Dermis microvascular lymphatic vessel endothelial cell (primary cell): ENCODE measurements at places on chromosomes 2 and 18.
A peak's percentile ranks its signal among the peaks of the same experiment; 100 is the strongest.

DNA sequence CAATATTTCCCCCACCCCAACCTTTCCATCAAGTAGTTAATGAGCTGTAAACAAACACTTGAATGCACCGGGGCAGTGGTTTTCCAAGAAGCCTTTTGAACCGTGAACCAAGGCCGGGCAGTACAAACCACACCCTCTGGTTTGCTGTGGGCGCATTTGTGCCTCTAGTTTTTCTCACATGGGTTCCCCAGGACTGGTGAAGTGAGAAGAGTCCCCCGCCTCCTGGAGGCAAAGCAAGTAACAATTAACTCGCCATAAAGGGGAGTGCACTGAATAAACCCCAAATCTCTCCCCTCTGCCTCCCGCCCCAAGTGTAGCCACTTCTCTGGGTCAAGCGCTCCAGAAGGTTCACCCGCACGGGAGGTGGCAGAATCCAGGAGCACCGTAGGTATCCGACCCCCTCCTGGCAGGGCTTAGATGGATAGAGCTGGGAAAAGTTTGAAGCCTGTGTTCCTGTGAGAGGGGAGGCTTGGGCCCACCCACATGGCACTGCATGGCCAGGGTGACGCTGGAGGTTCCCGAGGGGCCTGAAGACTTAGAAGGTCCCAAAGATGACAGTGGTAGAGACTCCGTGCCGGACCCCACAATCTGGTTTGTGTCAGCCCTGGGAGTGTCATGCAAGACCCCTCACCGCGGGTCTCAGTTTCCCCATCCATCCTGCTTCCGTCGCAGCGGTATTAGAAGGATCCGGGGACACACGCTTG is 182.2 kb downstream of the SMAD2 start:
- DNase-seq = no peak

GRCh38 chr2:216578325-216578724 is 54.9 kb upstream of the IGFBP2 start:
- DNase-seq = no peak

GRCh38 chr2:240209493-240209892 is 69.0 kb upstream of the OTOS start:
- DNase-seq = no peak

- no peak for DNase-seq
Observed at GRCh38 chr2:8927510-8928455, 75.7 kb downstream of the MBOAT2 start.

- no peak for DNase-seq
Observed at GRCh38 chr2:47277987-47278386, 122.9 kb upstream of the STPG4 start.

DNA sequence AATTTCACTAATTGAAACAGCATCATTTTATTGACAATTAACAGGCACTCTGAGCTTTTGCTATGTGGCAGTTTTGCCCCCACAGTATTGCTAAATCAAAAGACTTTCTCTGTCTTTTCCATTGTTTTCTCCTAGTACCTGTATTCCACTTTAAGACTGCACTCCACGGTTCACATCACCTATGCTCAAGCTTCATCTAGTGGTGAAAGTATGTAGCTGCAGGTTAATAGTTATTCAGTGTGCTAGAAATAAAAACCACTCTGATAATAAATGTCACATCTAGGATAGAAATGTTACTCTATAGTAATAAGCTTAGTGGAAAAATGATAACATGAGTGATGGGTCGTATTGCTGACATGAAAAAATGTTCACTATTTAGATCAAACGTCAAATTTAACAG is 24.6 kb downstream of the ARL6IP6 start:
- no peak for DNase-seq

GRCh38 chr2:189232759-189233406 is 53.3 kb upstream of the COL5A2 start:
- DNase-seq = no peak

DNA sequence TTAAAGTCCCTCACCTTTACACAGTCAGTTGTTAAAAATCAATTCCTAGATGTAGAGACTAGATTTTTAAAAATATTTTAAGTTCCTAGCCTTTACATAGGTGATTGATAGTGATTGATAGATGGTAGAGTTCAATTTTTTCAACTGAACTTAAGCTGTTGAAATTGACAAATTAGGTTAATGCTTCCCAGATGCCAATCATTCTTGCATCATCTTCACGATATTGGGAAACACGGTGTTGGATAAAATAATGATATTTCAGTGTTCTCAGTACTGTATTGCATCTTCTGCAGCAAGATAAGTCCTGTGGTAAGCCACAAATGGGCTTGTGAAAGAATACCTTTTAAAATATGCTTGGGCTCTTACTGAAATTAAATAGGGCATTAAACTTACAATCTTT is 667.6 kb downstream of the STK39 start:
- DNase-seq = no peak

- DNase-seq = no peak
Observed at GRCh38 chr18:66077066-66077465, 326.3 kb downstream of the CDH7 start.

DNA sequence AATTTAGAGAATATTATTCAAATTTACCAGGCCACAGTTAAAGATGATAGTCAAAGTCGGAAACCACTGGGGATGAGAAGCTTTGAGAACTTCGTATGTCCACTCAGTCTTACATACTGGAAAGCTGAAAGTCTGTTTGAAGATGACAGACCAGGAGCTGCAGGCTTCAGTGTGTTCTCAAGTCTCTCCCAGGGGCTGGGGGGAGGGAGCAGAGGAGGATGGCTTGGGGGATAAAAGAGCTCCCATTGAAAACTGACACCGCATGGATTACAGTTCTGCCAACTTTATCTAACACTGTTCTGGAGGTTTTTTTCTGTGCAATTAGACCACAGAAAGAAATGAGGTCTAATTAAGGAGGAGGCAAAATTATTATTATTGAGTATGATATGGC is 170.5 kb upstream of the ALKAL2 start:
- DNase-seq = no peak

DNA sequence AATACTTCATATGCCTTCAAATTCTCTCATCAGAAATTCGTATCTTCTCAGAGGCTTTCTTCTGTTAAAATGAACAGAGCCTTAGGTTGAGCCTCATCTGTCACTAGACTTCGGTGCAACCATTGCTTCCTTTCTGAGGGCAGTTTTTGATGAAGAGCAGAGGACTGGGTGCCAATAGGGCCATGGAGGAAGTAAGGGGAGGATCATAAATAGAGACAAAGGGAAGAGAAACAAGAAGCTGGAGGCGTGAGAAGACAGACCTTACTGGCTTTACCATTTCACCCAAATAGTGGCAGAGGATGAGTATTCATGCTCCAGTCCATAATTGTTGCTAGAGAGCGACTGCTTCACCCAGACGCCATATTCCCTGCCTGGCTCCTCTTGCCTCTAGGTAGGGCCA is 215.6 kb upstream of the PKDCC start:
- no peak for DNase-seq

DNA sequence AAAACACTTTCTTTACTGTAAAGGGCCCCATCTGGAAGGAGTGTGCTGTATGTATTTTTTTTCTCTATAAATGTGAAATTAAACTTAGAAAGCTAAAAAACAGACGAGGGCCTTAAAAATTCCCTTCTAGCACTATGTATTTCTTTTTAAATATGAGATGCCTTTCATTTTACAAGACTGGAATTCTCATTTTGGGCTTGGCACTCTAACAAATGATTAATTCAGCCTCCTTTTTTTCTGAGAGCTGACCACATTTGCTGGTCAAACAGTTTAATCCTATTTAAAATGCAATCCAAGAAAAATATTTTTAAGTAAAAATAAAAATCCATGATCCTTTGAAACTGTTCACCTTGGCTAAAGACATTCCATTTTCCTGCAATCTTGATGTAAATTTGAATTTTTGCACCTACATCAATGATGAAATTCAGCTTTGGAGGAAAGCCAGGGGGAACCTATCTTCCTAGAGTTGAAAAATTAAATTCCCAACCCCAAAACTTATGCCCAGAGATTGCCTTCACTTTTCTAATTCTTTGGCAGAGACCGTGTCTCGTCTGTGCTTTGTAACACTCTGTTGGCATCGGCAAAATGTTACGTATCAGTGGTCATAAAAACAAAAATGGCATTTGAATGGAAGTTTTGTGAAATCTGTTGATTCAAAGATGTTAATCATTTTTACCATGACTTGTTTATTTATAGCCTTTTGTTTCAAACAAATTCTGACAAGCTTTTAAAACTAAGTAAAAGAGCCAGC is 284.5 kb downstream of the ZNF521 start:
- no peak for DNase-seq

- DNase-seq = no peak
Observed at GRCh38 chr2:188278388-188279092, 13.1 kb upstream of the GULP1 start.

DNA sequence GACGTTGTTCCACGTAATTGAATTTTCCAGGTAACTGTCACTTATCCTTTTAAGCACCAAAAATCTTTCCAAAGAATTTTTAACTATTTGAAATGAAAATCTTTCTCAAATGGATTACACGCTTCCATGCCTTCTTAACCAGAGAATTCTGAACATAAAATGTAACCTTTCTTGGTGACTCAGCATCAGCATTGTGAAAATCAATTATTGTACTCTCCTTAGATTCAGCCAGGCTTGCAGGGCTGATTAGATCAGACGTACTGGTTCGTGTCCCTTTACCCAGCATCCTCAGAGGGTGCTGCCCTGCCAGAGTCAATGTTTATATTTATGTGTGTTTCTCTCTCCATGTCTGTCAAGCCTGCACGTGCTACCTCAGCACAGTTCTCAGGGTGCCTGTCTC is 623.9 kb downstream of the CNTNAP5 start:
- DNase-seq = no peak

GRCh38 chr18:62812242-62812641 is 96.9 kb downstream of the PHLPP1 start:
- no peak for DNase-seq

GRCh38 chr2:174888646-174889271 is 116.4 kb downstream of the CHN1 start:
- no peak for DNase-seq

DNA sequence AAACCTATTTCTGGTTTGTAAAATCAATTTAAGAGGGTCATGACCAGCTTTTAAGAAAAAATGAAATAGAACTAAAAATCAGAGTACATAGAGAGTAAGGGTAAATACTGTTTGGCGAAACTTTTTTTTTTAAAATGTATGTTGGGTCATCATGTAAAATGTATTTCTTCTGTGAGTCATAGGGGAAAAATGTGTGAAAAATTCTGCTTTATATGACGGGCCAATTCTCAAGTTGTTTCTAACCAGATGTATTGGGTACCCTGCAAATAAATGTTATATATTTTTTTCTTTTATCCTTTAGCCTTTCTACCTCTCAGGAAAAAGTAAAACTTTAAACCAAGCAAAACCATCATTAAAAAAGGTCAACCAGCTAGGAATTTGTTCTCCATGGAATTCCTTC is 13.9 kb downstream of the AFTPH start:
- peak; percentile 12 for DNase-seq

GRCh38 chr2:239790313-239790712 is 234.8 kb downstream of the NDUFA10 start:
- no peak for DNase-seq

DNA sequence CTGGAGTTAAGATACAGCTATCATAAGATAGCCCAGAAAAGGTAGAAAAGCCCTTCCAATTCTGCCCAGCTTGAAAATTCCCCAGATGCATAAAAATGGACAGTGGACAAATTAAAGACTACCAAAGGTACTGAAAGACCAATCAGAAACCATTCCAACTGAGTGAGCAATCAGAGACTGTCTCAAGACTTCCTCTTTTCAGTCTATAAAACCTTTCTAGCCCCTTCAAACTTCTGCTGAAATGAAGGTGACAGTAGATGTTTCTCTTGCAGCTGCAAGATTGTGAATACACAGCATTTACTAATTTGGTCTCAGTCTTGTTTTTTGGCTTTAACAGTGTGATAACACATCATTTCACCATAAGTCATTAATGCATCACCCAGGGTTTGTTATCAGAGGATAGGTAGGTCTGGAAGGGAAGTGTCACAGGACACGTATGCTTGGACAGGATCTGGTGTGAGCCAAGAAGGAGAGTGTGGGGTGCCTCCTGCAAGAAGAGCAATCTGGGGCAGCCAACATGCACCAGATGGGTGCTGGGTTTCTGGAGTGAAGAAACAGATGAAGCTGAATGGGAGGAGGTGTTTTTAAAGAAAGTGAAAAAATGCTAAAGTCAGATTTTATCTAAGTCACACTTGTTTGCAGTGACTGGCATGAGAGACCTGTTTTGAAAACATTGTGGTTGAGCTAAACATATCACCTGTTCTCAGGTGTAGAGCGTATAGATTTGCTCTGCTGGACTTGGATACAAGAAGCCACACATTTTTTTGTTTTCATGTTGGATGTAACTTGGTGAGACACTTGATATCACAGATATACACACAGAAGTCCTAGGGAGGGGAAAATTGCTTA is 75.3 kb upstream of the DDX18 start:
- DNase-seq = no peak
